Amygdala (tissue), 56 donors: ENCODE measurements at places on chromosomes 6 and 20.

DNA sequence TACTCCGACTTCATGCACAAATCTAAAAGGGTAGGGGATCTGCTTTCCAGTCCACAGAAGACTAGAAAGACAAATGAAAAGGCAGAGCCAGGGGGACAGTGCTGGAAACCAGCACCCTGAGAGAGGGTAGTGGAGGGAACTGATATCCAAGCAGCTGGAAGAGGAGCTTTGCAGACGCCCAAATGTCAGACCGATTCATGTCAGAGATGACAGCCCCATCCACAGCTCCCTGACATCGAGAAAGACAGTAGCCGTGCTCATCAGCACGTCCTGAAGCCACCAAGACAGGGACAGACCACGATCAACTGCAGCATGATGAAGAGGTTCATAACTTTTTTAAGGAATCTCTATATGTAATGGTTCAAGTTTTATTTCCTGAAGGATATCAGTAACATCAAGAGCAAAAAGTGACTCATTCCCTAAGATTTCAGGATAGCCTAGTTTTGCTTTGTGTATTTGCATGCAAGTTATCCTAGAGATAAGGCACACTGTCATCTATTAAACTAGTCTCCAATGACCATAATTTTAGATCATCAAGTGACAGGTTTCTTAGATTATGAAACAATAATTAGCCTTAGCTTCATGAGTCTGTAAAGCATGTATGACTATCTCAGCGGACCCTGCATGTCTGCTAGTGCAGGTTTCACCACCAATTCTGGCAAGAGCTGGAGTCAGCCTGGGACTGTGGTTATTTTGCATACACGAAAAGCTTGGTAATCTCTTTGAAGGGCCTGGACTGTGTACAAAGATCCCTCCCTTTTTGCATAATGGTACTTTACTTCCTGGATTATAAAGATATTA, 43.0 kb downstream of the PRDM1 start:
- no peak for DNase-seq

GRCh38 chr20:58629215-58629580, 21.9 kb upstream of the STX16 start:
- DNase-seq, result no peak

DNA sequence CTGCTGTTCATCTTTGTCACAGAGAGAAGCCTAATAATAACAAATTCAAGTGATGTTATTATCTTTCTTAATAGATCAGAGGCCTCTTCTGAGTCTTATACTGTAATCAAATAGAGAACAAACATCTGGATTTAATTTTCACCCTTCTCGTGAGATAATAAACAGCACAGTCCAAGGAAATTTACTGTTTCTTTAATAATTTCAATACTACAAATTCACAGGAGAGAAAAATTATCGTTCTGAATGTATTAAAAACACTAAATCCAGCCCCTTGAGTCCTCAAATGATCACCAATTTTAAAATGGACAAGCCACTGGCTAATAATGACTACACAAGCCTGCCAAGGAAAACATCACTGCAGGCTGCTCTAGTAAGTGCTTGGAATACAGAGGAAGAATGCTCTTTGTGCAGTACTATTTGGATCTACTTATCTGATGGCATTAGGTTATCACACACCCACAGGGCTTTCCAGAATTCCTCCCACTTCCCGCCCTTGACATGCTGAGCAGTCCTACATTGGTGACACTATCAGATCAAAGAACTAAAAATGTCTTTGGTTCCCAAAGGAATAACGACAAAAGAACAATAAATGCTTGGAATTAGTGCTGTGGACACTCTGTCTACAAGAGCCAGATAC, 38.1 kb downstream of the SYNE1 start:
- DNase-seq, result no peak

DNA sequence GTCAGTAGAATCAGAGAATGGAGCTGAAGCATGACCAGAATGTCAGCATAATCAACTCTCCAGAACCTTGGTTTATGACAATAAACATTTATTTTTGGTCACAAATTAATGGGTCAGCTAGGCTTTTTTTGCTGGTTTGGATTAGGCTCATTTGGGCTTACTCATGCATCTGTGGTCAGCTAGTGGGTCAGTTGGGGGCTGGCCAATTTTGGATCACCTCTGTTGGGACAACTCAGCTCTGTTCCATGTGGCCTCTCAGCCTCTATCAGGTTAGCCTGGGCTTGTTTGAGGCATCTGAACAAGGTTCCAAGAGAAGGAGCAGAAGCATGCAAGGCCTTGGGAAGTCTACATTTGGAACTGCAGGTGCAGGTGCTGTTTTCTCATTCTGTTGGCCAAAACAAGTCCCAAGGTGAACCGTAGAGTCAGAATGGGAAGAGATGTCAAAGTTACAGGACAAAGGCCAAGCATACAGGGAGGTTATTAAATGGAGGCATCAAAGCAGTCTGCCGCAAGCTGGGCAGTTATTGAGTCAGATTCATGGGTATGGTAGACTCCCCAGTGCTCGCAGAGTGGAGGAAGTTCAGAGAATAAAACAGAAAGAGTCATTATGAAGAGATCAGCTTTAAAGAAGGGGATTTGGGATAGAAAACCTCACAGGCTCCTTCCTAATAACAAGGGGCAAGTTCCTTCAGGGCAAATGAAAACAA, 173.0 kb downstream of the PLCB4 start:
- no peak for DNase-seq

GRCh38 chr6:169844946-169845345, 93.5 kb downstream of the ERMARD start:
- DNase-seq, result no peak

GRCh38 chr6:155399062-155399744, 56.4 kb downstream of the NOX3 start:
- no peak for DNase-seq

GRCh38 chr6:6781873-6782227, 193.3 kb downstream of the LY86 start:
- DNase-seq, result no peak

GRCh38 chr6:132927713-132928112, 113.3 kb downstream of the RPS12 start:
- DNase-seq, result no peak

GRCh38 chr6:170094686-170095272, 196.1 kb downstream of the DLL1 start:
- no peak for DNase-seq

- DNase-seq, result no peak
Measured at GRCh38 chr6:15431762-15432483, 186.1 kb downstream of the JARID2 start.

DNA sequence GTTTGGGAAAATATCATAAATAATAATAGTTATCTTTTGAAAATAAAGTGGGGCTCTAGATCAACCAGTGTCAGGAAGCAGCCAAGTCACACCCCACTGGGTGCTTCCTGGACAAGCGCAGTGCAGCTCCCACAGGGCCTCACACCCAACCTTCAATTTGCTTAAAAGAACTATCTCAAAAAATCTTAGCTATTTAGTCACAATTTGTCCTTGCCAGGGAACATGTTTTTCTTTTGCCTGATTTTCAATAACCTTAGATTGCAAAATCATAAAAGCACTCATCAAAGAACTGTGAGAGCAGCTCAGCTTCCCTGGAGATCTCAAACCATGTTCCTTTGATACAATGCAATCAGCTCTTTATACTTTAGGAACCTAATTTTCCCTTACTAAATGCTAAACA, 1.6 kb upstream of the NCOA7 start:
- no peak for DNase-seq

GRCh38 chr6:46378882-46379416, 112.3 kb downstream of the RCAN2 start:
- no peak for DNase-seq

- no peak for DNase-seq
Measured at GRCh38 chr6:87154641-87154992, 748 bp upstream of the ZNF292 start.

DNA sequence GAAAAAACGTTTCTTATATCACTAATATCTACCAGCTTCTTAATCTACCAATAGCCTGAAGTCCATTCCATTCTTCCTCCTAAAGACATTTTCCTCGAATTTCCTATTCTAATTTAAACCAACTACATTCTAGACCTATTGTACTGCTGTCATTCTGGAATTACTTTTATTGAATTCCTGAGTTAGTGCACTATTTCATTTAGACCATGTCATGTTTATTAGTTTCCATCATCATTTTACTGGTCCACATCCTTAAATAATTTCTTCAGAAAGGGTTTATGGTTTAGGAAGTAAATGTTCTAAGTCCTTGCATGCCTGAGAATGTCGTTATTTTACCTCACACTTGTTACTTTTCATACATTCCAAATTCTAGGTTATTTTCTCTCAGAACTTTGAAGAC, 13.2 kb downstream of the LCA5 start:
- DNase-seq, result no peak

GRCh38 chr20:33947709-33948295, 45.9 kb upstream of the RALY start:
- DNase-seq, result no peak

GRCh38 chr20:45595235-45595634, 16.2 kb upstream of the WFDC8 start:
- no peak for DNase-seq

GRCh38 chr6:142907544-142907943, 37.4 kb downstream of the HIVEP2 start:
- DNase-seq, result no peak

- no peak for DNase-seq
Measured at GRCh38 chr6:73377225-73377624, 7.5 kb upstream of the OOEP start.

DNA sequence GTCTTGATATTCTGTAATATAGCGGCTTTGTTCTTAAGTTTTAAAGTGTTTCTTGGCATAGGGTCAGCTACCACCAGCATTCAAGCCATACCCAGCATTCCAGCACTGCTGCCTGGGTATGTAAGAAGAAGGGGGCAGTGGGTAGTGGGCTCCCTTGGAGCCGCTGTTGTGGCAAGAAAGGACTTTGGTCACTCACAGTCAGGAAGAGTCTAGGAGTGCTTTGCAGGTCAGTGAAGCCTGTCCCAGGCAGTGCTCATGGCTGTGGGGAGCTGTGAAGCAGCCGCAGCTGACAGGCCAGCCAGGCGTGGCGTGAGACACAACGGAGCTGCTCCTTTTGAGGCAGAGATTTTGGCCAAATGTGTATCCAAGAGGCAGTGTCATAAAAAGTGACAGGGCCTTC, 512.0 kb downstream of the CDKAL1 start:
- DNase-seq, result no peak

DNA sequence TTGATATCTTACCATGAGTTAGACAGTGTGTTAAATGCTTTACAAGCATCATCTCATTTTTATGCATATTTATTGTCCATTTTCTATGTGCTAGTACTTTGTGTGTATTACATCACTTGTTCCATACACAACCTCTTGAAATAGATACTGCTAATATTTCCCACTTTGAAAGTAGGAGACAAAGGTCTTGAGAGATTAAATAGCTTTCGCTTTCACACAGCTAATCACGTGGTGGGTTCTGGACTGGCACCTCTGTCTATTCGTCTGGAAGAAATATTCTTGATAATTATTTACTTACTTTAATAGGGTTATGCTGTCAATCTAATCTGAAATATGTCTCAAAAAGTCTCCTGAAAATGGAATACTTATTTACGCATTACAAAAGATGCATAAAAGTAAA, 30.2 kb downstream of the EPHA7 start:
- DNase-seq, result no peak

DNA sequence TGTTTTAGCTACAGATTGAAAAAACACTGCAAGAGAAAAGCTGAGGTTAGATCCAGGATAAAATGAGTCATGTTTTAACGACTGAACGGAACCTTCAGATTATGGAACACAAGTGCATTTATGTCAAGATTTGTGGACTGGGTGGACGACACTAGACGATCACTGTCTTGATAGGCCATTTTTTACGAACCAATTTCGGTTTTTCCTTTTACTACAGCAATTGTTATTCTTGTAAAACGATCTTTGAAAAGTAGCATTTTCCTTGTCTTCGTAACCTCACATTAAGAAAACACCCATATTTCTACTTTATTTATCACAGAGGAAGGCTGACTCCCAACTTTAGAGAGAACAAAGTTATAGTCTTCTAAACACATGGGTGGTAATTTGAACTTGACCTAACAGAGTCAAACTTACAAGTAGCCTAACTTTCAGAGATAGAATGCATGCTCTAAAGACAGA, 294.2 kb upstream of the TCF21 start:
- DNase-seq, result no peak

- DNase-seq, result no peak
Measured at GRCh38 chr6:108186226-108186625, 20.4 kb downstream of the NR2E1 start.

DNA sequence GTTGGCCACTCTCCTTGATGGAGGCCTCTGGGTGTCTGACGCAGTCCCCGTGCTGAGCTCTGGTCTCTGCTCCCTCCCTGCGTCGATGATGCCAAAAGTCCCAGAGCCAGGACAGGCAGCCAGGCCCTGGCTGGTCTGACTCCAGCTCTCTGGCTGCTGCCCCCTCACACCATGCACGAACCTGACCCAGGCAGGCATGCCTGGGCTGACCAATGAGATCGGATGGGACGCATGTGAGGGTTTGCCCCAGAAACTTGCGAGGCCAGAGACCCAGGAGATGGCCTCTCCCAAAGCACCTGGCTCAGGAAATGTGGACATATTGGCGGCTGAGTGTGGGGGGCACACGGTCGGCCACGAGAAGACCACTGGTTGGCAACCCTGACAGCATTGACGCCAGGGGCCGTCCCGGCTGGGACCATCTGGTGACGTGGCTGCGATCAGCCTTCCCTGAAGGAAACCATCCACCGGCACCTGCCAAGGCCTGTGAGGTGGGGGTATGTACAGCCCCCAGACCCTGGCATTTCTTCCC, 51.2 kb upstream of the FRMD1 start:
- no peak for DNase-seq

GRCh38 chr6:167122827-167123657, at the start of gene CCR6:
TSS of gene CCR6 (plus strand) at chr6:167123096. CDS start at chr6:167136135, 13,039 bp downstream.
- no peak for DNase-seq

DNA sequence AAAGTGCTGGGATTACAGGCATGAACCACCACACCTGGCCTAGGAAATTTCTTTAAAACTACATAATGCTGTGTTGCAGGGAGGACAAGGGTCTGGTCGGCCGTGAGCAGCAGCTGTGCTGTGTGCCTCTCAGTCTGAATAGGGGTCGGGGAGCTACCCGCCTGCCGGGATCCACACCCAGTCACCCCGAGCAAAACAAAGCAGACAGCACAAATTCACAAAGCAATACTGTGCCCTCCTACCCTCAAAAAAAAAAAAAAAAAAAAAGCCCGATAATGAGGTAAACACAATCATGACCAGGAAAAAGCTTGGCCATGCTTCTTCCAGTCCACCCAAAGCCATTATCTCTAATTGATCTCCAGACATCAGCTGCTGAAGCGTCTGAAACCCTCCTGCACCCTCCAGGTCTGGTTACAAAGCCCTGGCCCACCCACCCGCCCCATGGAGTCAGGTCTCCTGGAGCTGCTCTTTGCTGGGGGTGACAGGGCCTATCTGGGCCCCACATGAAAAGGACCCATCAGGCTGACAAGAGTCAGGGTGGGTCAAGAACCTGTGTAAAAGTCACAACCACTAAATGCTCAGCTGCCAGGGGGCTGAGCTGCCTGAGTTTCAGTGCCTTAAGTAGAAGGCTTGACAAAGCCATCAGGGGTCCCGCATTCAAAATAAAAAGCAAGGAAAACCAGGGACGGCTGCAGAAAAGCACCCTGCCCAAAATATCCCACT, 88.2 kb downstream of the NOL4L start:
- DNase-seq, result no peak

- DNase-seq, result no peak
Measured at GRCh38 chr20:11894062-11894461, 23.6 kb upstream of the BTBD3 start.

GRCh38 chr6:7271205-7271534, 41.8 kb downstream of the SSR1 start:
- no peak for DNase-seq

GRCh38 chr6:33492093-33492492, 37.7 kb downstream of the ZBTB9 start:
- no peak for DNase-seq

- no peak for DNase-seq
Measured at GRCh38 chr6:136160250-136160649, 89.9 kb downstream of the MTFR2 start.
